ENCODE measurements at places on chromosomes 2 and 18.

GRCh38 chr2:221364672-221365071 lies 207.4 kb downstream of the EPHA4 start:
- DNase-seq = no peak

GRCh38 chr2:23375448-23375847 lies 9.5 kb upstream of the KLHL29 start:
- no peak for DNase-seq

GRCh38 chr18:76373297-76373696 lies 121.7 kb downstream of the ZNF516 start:
- DNase-seq = no peak

- no peak for DNase-seq
Measured at GRCh38 chr2:48397281-48397680, 132.7 kb upstream of the STON1 start.

GRCh38 chr18:42442656-42443055 lies 487.6 kb downstream of the PIK3C3 start:
- DNase-seq = no peak

GRCh38 chr2:17757321-17757720 lies 3.4 kb downstream of the GEN1 start:
- DNase-seq = no peak

DNA sequence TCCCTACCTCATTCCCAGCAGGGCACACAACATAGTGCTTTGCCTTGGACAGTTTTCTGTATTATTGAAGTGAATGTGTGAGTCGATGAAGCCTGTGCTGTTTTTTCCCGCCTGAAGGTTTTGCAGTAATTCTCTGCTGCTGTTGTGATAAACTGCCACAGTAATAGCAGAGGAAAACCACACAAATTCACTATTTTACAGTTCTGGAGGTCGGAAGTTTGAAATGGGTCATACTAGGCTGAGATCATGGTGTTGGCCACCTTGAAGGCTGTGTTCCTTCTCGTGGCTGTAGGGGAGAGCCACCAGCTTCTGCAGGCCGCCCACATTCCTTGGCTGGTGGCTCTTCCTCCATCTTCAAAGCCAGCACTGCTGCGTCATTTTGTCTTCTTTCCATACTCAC lies 678 bp upstream of the SLC16A14 start:
- no peak for DNase-seq

- DNase-seq = no peak
Measured at GRCh38 chr2:30421026-30421603, 25.9 kb upstream of the LCLAT1 start.

- no peak for DNase-seq
Measured at GRCh38 chr2:190505696-190506095, 28.8 kb downstream of the NEMP2 start.

DNA sequence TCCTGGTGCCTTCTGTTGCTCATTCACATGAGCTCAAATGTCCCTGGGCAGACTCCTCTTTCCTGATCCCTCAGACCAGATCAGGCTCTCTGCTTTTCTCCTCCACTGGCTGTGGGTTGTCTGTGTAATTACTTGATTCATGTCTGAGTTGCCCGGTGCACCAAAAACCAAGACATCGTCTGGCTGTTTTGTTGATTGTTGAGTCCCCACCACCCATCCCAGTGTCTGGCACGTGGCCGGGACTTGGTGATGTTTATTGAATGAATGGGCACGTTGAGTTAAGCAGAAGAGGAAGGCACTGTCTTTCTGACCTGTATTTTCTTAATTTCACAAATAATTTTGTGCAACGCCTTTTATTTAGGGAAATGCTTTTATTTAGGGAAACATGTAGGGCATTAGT lies 499.1 kb upstream of the HS6ST1 start:
- DNase-seq = no peak

All from T-helper 1 cell (primary cell).